ENCODE measurements at places on chromosomes 7 and 10.
A peak's percentile ranks its signal among the peaks of the same experiment; 100 is the strongest.

- DNase-seq: peak; percentile 91
Observed at GRCh38 chr7:117119192-117119924, 166.1 kb downstream of the ST7 start.

DNA sequence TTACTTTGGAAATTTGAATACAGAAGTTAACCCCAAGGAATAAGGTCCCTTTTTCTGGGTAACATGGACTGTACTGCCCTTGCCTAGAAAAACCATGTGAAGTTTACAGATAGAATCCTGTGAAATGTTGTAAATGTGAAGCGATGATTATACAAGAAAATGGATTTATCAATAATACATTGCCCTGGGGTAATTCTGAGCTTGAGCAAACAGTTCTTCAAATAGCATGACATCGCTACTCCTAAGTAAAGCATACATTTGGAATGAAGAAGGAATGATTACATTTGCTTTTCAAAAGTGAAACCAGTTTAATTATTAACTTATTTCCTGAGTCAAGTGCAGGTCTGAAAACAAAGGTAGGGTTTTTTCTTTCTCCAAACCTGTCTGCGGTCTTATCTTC, 43.3 kb upstream of the FZD8 start:
- DNase-seq: no peak

- DNase-seq: no peak
Observed at GRCh38 chr7:84372712-84373111, 178.1 kb upstream of the SEMA3A start.

DNA sequence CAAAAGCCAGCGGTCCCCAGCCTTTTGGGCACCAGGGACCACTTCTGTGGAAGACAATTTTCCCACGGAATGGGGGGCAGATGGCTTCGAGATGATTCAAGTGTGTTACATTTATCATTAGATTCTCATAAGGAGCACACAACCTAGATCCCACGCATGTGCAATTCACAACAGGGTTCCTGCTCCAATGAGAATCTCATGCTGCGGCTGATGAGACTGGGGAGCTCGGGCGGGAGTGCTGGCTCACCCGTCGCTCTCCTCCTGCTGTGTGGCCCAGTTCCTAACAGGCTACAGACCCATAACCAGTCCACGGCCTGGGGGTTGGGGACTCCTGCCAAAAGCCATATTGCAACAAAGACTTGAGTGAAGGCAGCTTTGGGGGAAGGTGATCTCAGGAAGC, 26.6 kb upstream of the DOCK1 start:
- no peak for DNase-seq

DNA sequence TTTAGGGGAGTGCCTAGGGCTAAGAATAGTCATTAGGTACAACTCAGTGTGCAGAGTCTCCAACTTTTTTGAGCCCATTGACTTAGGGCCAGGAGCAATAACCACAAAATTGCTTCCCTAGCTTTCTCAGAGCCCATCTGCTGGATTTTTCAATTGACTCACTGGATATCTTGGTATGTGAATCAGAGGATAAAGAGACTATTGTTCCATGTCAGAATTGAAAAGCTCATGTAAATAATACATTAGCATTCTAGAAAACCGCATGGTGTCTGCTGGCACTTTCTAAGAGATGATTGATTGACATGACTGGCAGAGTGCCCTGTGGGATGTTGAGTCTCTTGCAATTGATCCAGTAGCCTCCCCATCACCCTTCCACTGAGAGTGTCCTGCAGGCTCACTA, 246.2 kb downstream of the CCDC7 start:
- no peak for DNase-seq

DNA sequence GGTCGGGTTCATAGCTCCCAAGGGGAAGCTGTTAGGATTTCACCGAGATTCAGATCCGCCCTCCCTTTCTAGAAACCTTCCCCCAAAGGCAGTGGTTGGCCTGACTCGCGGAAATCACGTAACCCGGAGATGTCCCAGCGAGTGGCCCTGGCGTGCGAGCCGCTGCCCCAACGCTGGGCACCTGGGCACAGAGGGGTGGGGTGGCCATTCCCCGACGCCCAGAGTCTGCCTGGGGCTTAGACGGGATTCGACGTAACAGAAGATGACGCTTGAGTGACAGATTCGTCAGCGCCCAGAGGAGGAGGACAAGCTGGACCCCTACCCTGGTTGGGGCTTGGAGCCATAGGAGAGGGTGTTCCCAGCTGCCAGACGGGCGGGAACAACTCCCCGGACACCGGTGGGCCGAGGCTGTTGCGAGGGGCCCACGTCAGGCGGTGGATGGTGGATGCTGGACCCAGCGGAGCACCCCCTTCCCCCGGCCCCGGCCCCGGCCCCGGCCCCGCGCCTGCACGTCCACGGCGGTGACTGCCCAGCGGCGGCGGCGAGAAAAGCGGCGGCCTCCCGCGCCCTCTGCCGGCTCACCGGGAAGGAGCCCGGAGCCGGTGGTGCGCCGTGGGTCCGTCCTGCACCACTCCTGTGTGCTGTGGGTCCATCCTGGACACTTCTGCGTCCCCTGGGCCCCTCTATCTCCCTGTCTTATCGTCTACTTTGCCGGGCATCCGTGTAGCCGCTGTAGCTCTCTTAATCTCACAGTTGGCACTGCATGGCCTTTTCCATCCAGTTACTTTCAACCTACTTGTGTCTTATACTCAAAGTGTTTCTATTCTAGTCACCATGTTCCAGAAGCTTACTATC, 35.4 kb upstream of the KNDC1 start:
- DNase-seq: peak; percentile 42

GRCh38 chr10:126702181-126702580, 31.7 kb upstream of the C10orf90 start:
- DNase-seq: no peak

GRCh38 chr7:136179851-136180721, 202.9 kb upstream of the MTPN start:
- DNase-seq: no peak

GRCh38 chr10:82564353-82565196, 689.6 kb downstream of the NRG3 start:
- no peak for DNase-seq

DNA sequence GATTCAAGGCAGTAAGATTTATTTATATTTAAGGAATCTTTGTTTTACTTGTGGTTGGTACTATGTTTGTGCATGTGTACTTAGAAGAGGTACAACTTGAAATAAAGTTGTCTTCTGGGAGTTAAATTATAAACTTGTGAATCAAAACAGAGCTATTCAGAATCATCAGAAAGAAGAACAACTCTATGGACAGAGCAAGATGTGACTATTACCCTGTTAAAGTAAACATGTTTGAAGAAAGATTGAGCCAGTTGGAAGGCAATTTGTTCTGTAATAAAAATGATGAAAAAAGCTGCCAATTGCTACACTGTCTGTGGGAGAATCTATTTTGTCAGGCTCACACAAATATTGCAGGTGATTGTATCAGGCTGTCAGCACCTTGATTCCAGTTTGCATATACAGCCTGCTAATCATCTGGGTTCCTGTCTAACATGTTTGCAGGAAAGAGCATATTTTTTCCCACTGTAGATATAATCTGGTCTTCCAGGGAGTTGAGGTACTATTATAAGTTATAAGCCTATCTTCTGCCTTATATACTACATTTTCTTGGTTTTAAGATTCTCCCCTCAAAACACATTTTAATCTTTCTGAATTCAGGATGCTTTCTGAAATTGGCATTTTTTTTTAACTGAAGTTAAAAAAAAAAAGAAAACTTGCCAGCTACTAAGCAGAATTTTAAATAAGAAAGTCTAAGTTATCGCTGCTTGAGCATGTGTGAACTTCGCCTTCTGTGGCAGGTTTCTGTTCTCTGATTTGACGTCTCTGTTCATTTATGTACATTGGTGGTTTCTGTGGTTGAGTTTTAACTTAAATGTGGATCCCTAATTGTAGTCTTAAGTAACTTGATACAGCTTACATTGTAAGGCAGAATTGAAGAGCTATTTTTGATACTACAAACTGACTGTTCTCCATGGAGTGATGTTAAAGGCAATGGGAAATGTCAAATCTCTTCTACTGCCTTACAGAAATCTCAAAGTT, 46.0 kb downstream of the ZNRF2 start:
- DNase-seq: no peak

DNA sequence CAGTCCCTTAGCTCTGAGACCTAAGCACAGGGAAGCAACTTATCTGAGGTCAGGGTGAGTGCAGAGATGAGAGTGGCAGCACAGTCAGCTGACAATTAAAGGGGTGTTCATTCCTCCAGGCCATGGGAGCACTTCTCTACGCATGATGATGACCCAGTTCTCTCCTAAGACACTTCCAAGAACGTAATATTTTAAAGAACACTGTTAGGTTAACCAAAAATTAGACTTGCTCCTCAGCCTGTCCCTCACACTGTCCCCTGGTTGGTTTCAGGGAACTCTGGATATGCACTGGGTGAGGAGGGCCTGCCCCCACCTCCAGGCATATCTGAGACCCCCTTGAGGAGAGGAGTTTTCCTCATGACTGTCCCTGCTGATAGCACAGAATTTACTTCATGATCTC, 767.5 kb downstream of the GRID1 start:
- DNase-seq: no peak

GRCh38 chr10:60260321-60260720, 129.4 kb downstream of the ANK3 start:
- DNase-seq: peak; percentile 41

GRCh38 chr7:141225916-141226618, 152.2 kb downstream of the TMEM178B start:
- no peak for DNase-seq

GRCh38 chr10:69632516-69633199, 2.6 kb downstream of the FAM241B start:
- DNase-seq: no peak

- no peak for DNase-seq
Observed at GRCh38 chr10:69434169-69434568, 17.1 kb upstream of the TSPAN15 start.

- peak; percentile 12 for DNase-seq
Observed at GRCh38 chr10:15719049-15719898, 448 bp downstream of the ITGA8 start.

Data from erythroblast (primary cell).